Caco-2 (cell line): ENCODE measurements at places on chromosomes 16 and 17.

DNA sequence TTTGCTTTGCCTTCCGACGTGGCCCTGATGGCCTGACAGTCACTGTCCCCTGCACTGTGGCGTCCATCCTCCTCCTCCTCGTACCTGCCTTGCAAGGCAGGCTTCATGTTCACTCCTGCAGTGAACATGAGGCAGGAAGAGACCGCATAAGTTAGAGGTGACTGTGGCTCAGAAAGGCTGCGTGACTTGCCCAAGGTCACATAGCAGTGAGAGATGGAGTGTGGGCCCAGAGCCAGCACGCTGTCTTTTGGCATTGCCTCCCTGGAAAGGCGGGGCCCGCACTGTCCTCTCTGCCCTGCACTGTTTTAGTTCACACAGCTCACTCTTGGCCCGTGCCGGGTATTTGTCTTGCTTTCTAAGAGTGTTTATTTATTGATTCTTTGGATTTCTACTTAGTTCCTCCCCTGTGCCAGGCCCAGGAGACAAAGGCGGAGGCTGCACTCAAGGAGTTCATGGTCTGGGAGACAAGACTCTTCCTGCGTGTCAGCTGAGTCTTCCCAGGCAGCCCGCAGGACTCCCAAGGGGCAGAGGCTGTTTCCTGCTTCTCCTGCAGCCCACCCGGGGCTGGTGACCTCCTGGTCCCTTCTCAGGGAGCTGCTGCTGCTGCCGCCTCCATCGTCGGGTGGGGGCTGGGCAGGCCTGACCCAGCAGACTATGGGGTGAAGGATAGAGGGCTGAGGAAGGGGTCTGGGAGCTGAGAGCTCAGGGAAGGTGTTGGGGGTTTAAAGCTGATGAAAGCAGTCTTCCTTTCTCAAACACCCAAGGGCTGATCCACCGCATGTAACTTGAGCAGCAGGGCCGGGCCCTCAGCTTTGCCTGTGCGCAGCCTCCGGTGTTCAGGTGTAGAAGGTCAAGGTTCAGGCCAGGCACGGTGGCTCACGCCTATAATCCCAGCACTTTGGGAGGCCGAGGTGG, 12.7 kb downstream of the CYGB start:
- no peak for DNase-seq

- DNase-seq: no peak
These were observed 23.3 kb downstream of the CPNE2 start for GRCh38 chr16:57115514-57116182.

- DNase-seq: no peak
These were observed 26.4 kb downstream of the MLYCD start for GRCh38 chr16:83925095-83925905.

- no peak for DNase-seq
These were observed 12.4 kb upstream of the CTCF start for GRCh38 chr16:67549936-67550335.

DNA sequence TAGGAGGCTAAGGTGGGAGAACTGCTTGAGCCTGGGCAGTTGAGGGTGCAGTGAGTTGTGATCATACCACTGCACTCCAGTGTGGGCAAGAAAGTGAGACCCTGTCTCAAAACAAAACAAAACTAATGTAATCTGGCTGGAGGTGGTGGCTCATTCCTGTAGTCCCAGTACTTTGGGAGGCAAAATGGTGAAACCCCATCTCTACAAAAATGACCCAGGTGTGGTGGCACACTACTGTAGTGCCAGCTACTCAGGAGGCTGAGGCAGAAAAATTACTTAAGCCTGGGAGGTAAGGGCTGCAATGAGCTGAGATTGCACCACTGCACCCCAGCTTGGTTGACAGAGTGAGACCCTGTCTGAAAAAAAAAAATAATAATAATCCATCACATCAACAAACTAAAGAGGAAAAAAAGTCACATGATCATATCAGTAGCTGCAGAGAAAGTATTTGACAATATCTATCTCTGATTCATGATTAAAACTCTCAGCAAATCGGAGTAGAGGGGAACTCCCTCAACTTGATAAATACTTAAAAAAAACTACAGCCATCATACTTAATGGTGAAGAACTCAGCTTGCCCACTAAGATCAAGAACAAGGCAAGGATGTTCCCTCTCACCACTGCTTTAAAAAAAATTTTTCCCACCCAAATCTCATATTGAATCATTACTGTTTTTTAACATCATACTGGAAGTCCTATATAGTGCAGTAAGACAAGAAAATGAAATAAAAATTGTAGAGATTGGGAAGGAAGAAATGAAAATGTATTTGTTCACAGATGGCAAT, 31.0 kb downstream of the DHRS7B start:
- DNase-seq: no peak

GRCh38 chr17:78432226-78433012, 54.0 kb downstream of the PGS1 start:
- DNase-seq: no peak

DNA sequence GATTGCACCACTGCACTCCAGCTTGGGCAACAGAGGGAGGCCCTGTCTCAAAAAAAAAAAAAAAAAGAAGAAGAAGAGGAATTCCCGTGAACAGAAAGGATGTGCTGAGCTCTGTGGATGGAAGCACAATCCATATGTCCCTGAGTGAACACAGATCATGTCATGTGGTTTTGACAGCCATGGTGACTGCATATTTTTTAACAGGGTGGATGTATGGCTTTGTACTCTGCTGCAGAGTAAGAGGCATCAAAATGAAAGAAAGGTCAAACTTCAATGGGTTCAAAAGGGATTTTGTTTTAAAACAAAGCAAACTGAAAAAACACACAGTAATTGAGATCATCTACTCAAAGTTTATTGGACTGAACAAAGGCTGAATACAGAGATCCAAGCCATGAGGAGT, 31.5 kb downstream of the MXRA7 start:
- DNase-seq: no peak

DNA sequence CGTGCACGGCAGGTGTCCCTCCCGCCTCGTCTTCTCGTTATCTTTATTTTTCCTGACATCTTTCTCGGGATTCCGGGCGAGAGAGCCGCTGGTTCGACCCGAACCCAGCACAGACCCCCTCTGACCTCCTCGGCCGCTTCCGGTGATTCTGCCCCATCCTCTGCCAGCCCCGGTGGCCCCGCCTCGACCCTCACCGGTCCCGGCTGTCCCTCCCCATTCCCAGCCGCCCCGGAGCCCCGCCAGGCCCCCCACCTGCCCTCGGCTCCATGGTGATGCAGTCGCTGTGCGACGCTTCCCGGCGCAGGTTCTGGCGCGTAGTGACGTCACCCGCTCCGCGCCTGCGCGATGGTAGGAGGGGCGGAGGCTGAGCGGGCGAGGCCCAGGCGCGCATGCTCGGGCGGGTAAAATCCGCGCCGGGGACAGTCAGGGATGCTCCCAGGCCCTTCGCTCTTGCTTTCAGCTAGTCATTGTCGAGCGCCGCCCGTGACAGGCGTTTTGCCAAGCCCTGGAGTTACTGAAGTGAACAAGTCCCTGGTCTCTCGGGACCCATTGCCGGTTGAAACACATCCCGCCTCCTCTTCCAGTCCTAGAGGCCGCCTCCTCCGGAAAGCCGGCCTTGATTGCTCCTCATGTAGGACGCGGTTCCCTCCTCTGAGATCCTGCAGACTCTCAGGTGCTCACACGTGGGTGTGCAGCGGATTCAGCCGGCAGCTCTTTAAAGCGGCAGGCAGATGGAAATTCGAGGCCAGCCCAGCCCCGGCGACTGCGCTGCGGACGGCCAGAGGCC, at the start of gene MTHFSD:
TSS of gene MTHFSD (minus strand) at position 319 of the 787 bp plus-strand sequence. CDS start at position 268, 51 bp downstream.
- peak; percentile 95 for DNase-seq

DNA sequence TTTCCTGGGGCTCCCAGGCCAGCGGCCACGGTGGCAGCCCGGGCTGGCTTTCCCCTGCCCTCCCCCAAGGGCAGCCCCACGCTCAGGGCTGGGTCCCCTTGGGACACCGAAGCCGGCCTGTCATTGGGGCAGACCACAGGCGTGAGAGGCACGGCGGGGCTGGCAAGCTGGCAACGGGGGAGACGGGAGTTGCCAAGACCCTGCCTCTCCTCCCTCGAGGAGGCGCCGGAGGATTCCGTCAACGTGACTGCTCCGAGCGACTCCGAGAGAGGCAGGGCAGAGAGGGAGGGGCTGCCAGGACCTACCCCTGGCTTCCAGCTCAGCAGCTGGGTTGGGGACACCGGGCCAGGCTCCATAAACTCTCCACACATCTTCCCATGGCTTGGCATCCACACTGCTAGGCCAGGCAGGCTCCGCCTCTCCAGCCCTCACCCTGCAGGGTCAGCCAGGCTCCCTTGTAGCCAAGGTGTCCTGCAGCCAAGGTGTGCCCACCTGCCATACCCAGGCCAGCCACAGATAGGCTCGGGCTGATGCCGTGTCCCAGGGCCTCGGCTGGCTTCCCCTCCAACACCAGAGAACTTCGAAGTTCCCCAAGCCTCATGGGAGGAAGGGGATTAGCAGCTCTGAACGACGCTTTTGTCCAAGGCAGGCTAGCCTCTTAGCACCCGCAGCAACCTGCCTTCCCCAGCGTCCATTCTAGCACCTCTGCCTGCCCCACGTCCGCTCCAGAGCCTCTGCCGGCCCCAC, 25.5 kb downstream of the TIMM22 start:
- no peak for DNase-seq

DNA sequence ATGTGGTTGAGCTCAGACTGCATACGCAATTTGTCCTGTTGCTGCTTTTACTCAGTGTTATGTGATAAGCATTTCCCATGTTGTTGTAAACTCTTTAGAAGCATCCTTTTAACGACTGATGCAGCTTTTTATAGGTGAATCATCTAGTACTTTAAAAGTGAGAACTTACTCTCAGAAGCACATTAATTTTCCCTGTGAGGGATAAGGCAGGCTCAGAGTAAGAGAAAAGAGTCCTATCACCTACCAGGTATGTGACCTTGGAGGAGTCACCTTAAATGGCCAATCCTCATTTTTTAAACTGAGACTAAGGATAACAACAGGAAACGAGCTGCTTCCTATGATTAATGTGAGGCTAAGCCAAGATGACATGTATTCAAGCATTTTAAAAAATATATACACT, 34.4 kb upstream of the GAN start:
- no peak for DNase-seq

DNA sequence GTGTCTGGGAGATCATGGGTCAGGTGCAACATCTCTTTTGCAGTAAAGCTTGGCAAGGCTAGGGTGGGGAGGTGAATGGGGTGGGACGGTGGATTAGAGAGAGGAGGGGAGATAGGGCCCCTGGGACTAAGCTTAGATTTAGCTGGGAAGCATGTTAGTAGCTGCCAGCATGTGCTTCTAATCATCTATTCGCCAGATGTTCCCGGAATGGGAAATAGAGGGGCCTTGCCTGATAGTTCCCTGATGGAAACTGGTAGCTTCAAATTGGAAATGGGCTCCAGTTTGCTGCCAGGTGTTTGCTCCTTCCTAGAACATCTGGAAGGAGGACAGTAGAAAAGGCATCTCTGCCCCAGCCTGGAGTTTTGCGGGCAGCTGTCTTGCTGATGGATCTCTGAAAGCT, 176.1 kb downstream of the CCDC182 start:
- DNase-seq: no peak

GRCh38 chr16:28981517-28981916, 3.3 kb upstream of the LAT start:
- DNase-seq: no peak

GRCh38 chr16:47018223-47018891, 44.9 kb upstream of the DNAJA2 start:
- peak; percentile 75 for DNase-seq

- no peak for DNase-seq
These were observed at the start of gene CRYBA1 for GRCh38 chr17:29246628-29247027. TSS of gene CRYBA1 (plus strand) at chr17:29246859. CDS start at chr17:29246864, 5 bp downstream.

DNA sequence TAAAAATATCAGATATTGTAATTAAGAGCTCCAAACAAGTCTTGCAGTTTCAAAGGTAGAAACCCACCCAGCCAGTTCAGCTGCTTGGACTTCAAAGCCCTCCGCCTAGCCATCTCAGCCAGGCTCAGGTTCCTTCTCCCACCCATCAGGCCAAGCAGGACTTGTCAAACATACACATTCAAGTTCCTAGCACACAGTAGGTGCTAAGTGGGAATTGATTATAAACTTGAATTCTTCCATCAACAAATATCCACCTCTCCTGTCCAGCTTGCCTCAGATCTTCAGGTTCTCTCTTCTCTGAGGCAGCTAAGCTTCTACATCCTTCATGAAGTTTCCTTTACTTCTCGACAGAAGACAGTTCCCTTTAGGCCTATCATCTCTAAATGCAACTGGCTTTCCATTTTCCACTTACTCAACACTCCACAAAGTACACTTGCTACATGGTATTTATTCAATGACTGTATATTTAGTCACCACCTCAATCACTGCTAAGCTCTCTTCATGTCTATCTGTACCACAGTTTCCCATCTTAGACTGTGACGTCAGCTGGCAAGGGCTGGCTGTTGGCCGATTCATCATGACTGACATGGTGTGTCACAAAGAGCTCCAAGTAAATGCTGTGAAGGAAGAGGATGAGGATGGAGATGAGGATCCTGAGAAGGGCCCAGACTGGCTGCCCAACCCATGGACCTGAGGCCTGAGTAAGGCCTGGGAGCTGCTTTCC, 13.3 kb upstream of the COG7 start:
- no peak for DNase-seq

GRCh38 chr17:83180264-83180995, 101.0 kb downstream of the METRNL start:
- DNase-seq: no peak

DNA sequence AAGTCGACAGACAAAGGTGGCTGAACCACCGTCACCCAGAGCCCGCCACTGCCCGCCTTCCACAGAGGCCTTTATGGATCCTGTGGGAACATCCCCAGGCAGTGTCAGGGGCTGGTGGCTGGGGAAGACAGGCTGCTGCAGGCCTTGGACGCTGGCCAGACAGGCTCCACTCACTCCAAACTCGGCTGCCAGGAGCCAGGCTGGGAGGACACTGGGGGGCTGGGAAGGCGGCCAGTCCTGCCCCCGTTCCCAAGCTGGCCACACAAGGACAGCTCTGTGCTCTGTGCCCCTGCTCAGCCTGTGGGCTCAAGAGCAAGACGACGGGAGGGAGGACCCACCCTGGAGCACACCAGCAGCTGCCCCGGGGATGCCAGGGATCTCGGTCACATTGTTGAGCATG, 7.6 kb upstream of the LCAT start:
- no peak for DNase-seq

GRCh38 chr16:85873153-85873552, 25.8 kb upstream of the IRF8 start:
- no peak for DNase-seq

- DNase-seq: no peak
These were observed 143.3 kb upstream of the LHX1 start for GRCh38 chr17:36793976-36794375.

DNA sequence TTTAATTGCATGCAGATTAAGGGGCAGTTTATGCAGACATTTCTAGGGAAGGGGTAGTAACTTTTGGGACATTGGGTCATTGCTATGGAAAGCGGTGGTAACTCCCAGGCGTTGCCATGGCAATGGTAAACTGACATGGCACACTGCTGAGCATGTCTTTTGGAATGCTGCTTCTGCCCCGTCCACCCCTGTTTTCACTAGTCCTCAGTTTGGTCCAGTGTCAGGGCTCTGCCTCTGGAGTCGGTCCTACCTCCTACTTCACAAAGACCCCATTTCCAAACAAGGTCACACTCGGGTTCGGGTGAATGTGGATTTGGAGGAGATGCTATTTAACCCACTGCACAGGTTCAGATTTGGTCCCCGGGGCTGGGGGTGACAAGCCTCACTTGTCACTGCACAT, 2.9 kb downstream of the IL34 start:
- DNase-seq: no peak
